ENCODE measurements at places on chromosomes 16 and 17. TPM values are rescaled to one million over a fixed set of nuclear protein-coding genes. Genes with fewer than 3 reads are reported as not detected.

The GH1 gene
- not detected for total RNA-seq

The MYCBPAP gene
- 4.1 TPM for total RNA-seq

GRCh38 chr17:64158831-64159590 lies 29.1 kb upstream of the ERN1 start:
- peaks cover 44% of the 10 kb centered on the region for H3K4me1 ChIP-seq
- H3K27ac ChIP-seq: peak overlapping the region; percentile 97
- H3K4me3 ChIP-seq: peak overlapping the region; percentile 59
- no peaks in the 10 kb centered on the region for H3K27me3 ChIP-seq
- peaks cover 10% of the 10 kb centered on the region for H3K36me3 ChIP-seq

DNA sequence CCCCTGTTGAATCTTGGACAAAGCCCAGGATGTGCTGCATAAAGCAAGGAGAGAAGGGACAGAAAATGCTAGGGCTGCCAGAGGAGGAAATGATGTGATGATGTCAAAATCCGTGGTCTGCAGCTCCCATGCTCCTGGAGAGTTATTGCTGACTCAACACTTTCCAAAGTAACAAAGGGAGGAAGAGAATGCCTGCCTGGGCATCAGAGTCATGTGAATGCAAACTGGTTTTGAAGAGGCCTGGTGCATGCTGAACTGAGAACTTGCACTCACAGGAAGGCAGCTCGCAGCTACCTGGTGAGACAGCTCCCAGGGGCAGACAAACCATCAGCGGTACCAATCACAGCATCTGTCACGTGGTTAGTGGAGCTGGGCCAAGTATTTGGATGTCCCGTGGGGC lies 2.8 kb downstream of the MARVELD3 start:
- H3K4me3 ChIP-seq: peak overlapping the region; percentile 73
- no peak for DNase-seq
- H3K4me1 ChIP-seq: peaks cover 14% of the 10 kb centered on the region

GRCh38 chr16:16175296-16175695 lies 48.0 kb downstream of the ABCC6 start:
- H3K4me1 ChIP-seq: no peaks in the 10 kb centered on the region
- no peaks in the 10 kb centered on the region for H3K27me3 ChIP-seq
- H3K27ac ChIP-seq: no peak overlapping the region
- no peak overlapping the region for H3K4me3 ChIP-seq

DNA sequence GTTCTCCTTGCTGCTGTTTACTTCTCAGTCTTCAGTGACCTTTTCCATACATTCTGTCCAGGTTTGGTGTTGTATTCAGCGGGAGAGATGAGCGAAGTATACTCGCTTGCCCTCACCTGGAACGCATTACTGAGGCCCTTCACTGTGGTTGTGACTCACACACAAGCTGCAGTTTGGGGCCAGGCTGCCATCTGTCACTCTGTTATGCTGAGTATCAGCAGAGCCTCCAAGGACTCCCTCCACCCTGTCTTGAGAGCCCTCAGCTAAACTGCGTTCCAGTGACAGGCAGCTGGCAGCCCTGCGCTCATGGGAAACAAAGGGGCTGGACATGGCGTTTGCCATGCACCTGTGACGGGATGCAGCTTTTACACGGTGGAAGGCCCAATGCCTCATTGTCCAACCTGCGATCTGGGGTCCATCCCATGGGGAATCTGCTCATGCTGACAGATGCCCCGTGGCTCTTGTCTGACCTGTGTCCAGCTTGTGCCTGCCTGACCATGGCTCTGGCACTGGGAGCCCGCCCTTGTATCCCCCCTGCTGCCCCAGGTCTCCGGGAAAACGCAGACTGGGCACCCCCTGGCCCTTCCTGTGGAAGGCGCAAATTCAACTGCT lies 6.5 kb upstream of the ZNF778 start:
- peaks cover 5% of the 10 kb centered on the region for H3K4me1 ChIP-seq
- no peak overlapping the region for H3K27ac ChIP-seq
- no peaks in the 10 kb centered on the region for H3K36me3 ChIP-seq
- H3K4me3 ChIP-seq: no peak overlapping the region
- peaks cover 12% of the 10 kb centered on the region for H3K27me3 ChIP-seq
- DNase-seq: no peak

DNA sequence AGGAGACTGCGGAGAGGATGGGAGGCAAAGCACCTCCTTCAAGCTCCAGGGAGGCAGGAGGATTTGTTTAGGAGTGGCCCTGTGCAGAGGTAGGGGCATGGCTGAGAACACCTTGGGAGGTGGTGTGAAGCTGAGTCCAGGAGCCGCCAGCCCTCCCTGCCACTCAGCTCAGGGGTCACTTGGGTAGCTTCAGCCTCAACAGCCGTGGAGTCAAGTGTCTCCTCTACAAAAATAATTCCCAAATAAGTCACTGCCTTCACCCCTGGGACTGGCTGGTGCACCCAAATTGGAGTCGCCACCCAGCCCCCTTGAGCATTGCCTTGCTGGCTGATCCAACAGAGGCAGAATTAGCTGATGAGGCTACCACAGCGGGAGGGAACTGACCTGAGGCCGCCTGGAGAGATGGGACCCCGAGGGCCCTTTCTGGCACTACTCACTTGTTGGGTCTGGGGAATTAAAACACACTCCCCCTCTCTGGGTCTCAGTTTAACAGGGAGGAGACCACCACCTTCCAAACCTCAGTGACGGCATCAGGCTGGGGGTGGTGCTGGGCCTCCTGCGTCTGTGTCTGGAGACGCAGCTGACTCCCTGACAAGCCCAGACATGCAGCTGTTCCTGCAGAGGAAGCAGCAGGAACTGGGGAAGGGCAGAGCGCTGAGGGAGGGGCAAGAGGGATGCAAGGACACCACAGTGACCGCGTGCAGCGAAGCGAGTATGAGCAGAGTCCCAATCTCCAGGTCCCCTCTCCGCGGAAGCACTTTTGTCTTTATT lies 87.9 kb upstream of the TOB1 start:
- peak overlapping the region; percentile 83 for H3K27ac ChIP-seq
- H3K4me1 ChIP-seq: peaks cover 32% of the 10 kb centered on the region
- no peak for DNase-seq
- no peaks in the 10 kb centered on the region for H3K27me3 ChIP-seq

DNA sequence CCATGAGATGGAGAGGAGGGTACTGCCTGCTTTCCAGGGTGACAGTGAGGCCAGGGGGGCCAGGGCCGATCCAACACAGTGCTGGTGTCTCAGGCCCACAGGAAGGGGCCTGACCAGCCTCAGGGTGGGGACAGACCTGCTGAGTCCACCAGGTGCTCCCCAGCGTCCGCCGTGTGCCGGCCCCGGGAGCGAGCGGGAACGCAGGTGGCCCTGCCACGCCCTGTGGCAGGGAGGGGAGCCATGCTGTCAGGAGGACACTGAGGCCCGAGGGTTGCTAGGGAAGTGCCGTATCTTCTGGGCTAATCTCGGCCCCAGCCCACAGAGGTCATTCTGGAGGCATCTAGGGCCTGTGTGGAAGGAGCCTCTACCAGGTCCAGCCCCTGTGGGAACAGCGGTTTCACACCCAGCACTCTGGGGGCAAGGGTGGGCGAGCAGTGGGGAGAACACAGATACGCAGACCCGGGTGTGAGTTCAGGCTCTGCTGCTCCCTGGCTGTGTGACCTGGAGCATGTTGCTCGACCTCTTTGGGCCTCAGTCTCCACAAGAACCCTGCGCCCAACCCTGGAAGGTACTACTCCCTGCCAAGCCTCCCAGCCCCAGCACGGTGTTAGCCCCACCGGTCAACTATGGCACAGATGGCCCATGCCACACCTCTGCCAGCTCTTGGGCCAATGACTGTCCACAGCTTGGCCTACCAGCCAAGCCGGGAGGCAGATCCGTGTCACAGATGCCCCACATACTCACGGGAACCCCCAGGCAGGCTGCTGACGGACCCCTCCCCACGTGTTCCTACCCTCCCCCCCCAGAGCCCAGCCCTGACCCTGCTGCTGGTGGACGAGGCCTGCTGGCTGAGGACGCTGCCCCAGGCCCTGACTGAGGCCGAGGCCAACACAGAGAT lies 43.9 kb upstream of the ZC3H18 start:
- H3K27ac ChIP-seq: no peak overlapping the region
- DNase-seq: no peak
- no peaks in the 10 kb centered on the region for H3K36me3 ChIP-seq
- H3K4me1 ChIP-seq: peaks cover 13% of the 10 kb centered on the region
- no peak overlapping the region for H3K4me3 ChIP-seq
- no peaks in the 10 kb centered on the region for H3K27me3 ChIP-seq

GRCh38 chr16:27972500-27972899 lies 91.0 kb downstream of the GSG1L start:
- H3K4me3 ChIP-seq: no peak overlapping the region
- peaks cover 12% of the 10 kb centered on the region for H3K27me3 ChIP-seq
- no peaks in the 10 kb centered on the region for H3K4me1 ChIP-seq
- no peaks in the 10 kb centered on the region for H3K36me3 ChIP-seq
- no peak overlapping the region for H3K27ac ChIP-seq

- H3K27me3 ChIP-seq: no peaks in the 10 kb centered on the region
- DNase-seq: no peak
- peaks cover 4% of the 10 kb centered on the region for H3K4me1 ChIP-seq
- H3K36me3 ChIP-seq: peaks cover 3% of the 10 kb centered on the region
- no peak overlapping the region for H3K27ac ChIP-seq
- H3K4me3 ChIP-seq: no peak overlapping the region
Observed at GRCh38 chr17:7846063-7846735, 8.7 kb upstream of the TMEM88 start.

- no peak overlapping the region for H3K4me3 ChIP-seq
- no peaks in the 10 kb centered on the region for H3K27me3 ChIP-seq
- no peak overlapping the region for H3K27ac ChIP-seq
Observed at GRCh38 chr16:88073201-88073721, 122.0 kb downstream of the BANP start.

GRCh38 chr17:11539637-11540036 lies 58.6 kb upstream of the DNAH9 start:
- no peaks in the 10 kb centered on the region for H3K27me3 ChIP-seq
- no peak overlapping the region for H3K27ac ChIP-seq
- H3K4me1 ChIP-seq: no peaks in the 10 kb centered on the region
- H3K4me3 ChIP-seq: no peak overlapping the region
- no peak for DNase-seq

DNA sequence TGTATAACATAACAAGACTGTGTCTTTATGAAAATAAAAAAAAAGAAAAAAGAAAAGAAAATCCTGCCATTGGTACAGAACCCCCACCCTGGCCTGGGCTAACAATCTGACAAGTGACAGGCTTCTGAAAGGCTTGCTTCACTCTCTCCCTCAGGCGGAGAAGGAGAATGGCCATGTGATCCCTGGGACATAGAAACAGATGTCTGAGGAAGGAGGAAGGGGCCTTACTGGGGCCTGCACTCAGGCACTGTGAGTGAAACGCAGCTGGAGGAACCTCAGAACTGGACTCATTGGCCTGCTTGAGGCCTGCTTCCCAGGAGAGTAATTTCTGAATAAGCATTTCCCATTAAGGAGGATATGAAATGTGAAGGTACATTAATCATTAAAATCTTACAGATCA lies 17.5 kb downstream of the MAP3K14 start:
- peaks cover 34% of the 10 kb centered on the region for H3K4me1 ChIP-seq
- H3K36me3 ChIP-seq: peaks cover 15% of the 10 kb centered on the region
- no peak for DNase-seq
- peak overlapping the region; percentile 79 for H3K27ac ChIP-seq
- peak overlapping the region; percentile 55 for H3K4me3 ChIP-seq

DNA sequence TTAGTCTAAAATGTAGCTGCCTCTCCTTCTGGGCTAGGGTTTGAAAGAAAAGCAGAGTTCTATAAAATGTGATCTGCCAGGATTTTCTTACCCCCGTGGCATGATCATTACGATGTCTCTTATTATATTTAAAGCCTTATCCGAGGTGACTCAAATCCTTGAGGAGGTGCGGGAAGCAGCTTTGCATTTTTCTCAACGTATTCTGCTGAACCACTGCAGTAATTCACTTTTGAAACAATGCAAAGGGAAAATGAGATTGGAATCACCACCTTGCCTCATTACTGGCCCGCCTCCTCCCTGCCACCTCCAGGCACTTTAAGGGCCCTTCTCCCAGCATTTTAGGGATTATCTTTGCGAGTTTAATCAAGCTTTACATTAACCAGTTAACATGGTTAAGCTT lies 9.7 kb upstream of the NOG start:
- H3K36me3 ChIP-seq: peaks cover 3% of the 10 kb centered on the region
- no peak for DNase-seq
- peaks cover 4% of the 10 kb centered on the region for H3K4me1 ChIP-seq
- H3K27ac ChIP-seq: no peak overlapping the region
- no peak overlapping the region for H3K4me3 ChIP-seq

Data from type B pancreatic cell (in vitro differentiated cells).